T-helper 17 cell (primary cell): ENCODE measurements at places on chromosomes 5 and 9. TPM values are rescaled to one million over a fixed set of nuclear protein-coding genes. Genes with fewer than 3 reads are reported as not detected.

GRCh38 chr9:85730916-85731630 lies 10.7 kb downstream of the AGTPBP1 start:
- no peak for DNase-seq

- DNase-seq, result no peak
These were observed 84.9 kb downstream of the TRPM3 start for GRCh38 chr9:71036501-71036900.

GRCh38 chr9:26579056-26579455 lies 313.5 kb downstream of the CAAP1 start:
- no peak for DNase-seq

DNA sequence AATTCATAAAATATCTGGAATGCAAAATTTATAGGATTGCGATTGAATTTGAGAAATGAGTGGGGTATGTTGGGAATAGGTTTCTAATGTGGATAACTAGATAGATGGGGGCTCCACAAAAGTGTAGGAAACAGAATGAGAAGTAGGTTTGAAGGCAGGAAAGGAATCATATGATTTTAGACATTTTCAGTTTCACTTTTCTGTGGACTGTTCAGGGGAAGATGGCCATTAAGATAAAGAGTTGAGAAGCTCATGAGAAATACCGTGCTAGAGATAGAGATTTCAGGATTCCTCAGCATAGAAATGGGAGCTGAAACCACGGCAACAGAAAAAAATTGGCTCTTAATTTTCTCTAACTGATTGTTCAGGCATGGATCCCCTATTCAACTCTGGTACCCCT lies 163.4 kb upstream of the CD180 start:
- DNase-seq, result no peak

GRCh38 chr5:61654876-61655275 lies 322.8 kb downstream of the ZSWIM6 start:
- DNase-seq, result no peak

DNA sequence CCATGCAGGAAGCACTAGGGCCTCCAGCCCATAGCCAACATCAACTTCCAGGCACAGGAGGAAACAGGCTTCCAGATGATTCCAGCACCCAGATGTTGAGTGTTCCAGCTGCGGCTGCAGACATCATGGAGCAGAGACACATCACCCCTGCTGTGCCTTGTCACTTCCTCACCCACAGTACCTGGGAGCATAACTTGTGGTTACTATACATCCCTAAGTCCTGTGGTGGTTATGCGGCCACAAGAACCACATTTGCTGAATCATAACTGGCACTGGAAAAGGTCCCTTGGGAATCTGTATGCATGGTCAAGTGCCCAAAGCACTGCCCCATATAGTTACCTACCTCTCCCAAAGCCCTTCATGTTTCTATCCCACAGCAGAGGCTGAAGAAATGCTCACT lies 56.6 kb downstream of the WHRN start:
- DNase-seq, result no peak

GRCh38 chr9:37174247-37174646 lies 53.9 kb downstream of the ZCCHC7 start:
- no peak for DNase-seq

GRCh38 chr5:93303291-93303691 lies 277.7 kb downstream of the NR2F1-AS1 start:
- no peak for DNase-seq

N4BP3 gene
- total RNA-seq, result 9.0 TPM

SPINK7 gene
- not detected for total RNA-seq
